ENCODE measurements at places on chromosomes 4 and X. TPM values are rescaled to one million over a fixed set of nuclear protein-coding genes. Genes with fewer than 3 reads are reported as not detected.

DNA sequence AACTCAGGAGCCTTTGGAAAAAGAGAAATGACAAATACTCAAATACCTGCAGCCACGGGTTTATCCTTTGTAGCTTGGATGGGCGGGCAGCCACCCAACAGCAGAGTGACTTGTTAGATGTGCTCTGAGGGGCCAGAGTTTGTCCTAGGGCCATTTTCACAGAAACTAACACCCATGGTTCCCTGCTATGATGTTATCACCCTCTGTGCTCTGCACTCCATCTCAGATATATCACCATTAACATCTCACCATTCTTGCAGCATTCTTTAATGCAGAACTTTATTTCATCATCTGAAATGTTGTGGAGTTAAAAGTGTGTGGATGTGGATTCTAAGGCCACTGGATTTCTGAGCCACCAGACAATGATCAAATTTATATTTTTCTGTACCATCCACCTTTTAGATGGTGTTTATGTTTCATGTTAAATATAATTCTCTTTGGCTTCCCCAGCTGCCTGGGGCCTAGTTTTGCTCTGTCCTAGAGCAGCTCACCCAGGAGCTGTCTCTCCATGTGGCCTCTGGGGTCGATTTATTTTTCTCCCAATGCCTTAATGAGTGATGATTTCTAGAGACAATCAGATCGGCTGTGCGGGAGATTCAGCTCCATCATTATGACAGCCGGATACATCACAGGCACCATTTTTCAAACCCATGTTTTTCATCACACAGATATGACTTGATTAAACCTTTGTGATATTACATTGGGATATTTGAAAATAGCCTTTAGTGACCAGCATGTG is 380.8 kb downstream of the BCOR start:
- DNase-seq = no peak
- H3K4me3 ChIP-seq = no peak overlapping the region
- no peaks in the 10 kb centered on the region for H3K27me3 ChIP-seq
- no peaks in the 10 kb centered on the region for H3K36me3 ChIP-seq
- H3K27ac ChIP-seq = no peak overlapping the region

GRCh38 chrX:18674417-18674787 is 2.5 kb upstream of the RS1 start:
- DNase-seq = peak; percentile 53
- H3K36me3 ChIP-seq = no peaks in the 10 kb centered on the region
- peak overlapping the region; percentile 38 for H3K4me3 ChIP-seq

- H3K4me1 ChIP-seq = no peaks in the 10 kb centered on the region
- no peaks in the 10 kb centered on the region for H3K36me3 ChIP-seq
- no peak overlapping the region for H3K27ac ChIP-seq
- H3K4me3 ChIP-seq = no peak overlapping the region
- no peaks in the 10 kb centered on the region for H3K27me3 ChIP-seq
Observed at GRCh38 chr4:81694176-81694913, 222.6 kb upstream of the RASGEF1B start.

DNA sequence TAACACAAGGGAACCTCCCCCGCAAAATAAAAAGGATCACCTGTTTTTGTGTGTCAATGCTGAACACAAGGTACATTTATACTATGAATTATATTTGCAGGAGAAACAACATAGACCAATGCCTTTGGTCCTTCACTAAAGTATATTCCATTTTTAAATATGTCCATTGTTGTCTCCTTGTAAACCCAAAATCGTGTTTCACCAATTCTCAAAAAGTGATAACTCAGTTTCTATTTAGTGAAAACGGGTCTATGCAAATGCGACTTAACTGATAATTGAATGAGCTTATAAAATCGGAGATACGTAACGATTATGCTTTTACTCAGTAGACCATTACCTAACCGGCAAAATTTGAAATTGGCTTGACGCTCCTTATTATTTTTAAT is 2.1 kb downstream of the BRWD3 start:
- H3K36me3 ChIP-seq = no peaks in the 10 kb centered on the region
- H3K4me1 ChIP-seq = no peaks in the 10 kb centered on the region
- DNase-seq = no peak
- no peaks in the 10 kb centered on the region for H3K27me3 ChIP-seq
- peak overlapping the region; percentile 91 for H3K4me3 ChIP-seq

DNA sequence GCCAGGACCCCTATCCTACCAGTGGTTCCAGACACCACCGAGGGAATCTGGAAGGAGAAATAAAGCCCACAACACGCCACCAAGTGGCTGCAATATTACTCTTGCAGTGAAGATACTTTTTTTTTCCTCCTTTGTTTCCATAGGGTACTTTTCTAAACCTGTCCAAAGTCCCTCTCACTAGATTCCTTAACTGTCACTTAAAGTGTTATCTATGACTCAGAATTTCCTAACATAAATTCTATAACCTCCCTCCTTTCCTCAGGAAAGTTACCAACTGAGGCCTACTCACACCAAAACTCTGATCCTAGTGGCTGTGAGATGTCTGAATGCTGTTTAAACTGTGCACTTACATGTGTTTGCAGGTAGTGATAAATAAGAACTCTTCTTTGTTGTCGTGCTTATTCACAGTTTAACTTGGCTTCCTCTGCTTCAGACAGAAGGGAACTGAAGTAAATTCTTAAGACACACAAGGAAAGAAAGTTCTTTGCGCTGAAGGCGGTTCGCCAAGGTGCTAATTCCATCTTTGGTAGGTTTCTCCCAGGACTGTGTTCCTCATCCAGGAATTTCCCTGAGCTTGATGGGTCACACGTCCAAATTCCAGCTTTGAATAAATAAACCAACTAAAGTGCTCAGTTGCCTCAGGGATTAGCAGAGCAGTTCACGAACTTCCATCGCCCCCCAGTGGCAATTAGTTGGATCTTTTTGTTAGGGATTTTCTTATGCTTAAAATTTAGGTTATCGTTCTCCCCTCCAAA is 10.7 kb upstream of the HCCS start:
- H3K27ac ChIP-seq = no peak overlapping the region
- H3K4me1 ChIP-seq = no peaks in the 10 kb centered on the region
- no peaks in the 10 kb centered on the region for H3K27me3 ChIP-seq
- H3K36me3 ChIP-seq = no peaks in the 10 kb centered on the region
- no peak overlapping the region for H3K4me3 ChIP-seq

The VAMP7 gene
- 14.2 TPM for polyA plus RNA-seq

DNA sequence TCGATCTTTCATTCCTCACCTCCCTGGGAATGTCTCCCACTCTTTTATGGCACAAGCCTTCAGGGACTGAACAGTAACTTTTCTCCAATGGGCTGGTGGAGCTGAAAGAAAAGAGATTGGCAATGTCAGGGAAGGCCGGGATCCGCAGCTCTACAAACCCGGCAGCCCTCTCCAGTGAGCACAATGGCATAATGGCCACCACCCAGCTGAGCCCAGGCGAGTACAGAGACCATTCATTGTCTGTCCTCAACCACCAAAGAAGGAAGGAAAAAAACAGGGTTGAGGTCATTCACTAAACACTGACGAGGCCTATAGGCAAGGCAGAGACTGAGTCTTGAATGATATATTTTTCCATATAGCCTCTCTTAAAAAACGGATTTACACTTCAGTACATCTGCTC is 3.6 kb downstream of the GEMIN8 start:
- no peaks in the 10 kb centered on the region for H3K27me3 ChIP-seq
- no peak for DNase-seq
- H3K27ac ChIP-seq = no peak overlapping the region
- H3K4me3 ChIP-seq = no peak overlapping the region

DNA sequence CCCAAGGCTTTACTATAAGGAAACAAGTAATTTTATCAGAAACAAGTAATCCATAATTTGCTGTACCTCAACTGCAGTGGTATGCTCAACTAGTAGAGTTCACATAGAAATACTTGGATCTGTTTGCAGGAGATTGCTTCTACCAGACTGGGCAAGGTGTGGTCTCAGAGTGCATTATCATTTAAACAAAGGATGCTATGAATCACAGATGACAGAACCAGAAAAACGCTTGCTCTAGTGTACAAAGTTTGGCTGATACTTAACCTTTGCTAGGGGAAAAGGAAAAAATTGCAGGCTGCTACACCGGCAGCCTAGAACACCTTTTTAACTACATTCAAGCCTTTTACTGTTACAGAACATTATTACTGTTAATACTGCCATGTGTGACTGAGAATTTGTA is 97.1 kb downstream of the ENOX2 start:
- no peak overlapping the region for H3K4me3 ChIP-seq
- no peaks in the 10 kb centered on the region for H3K36me3 ChIP-seq
- H3K27ac ChIP-seq = no peak overlapping the region
- no peaks in the 10 kb centered on the region for H3K27me3 ChIP-seq
- no peak for DNase-seq

DNA sequence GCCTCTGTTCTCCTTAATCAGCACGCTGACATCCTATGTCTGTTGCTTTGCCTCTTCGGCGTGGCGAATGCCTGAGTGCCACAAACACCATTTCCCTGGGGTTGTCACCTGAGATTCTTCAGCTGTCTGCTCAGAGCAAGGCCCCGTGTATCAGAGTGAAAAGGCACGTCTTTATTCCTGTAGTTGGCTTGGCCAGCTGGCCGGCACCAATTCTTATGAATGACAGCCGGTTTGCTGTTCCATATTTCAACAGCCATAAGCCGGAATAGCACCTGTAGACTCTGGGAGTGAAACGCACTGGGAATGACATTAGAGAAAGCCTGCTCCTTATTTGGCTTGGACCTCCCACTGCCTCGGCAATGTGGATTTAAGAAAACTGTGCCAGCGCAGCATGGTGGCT is 89.3 kb downstream of the MGST2 start:
- no peak overlapping the region for H3K27ac ChIP-seq
- no peaks in the 10 kb centered on the region for H3K36me3 ChIP-seq
- no peak for DNase-seq
- H3K4me1 ChIP-seq = no peaks in the 10 kb centered on the region
- H3K4me3 ChIP-seq = no peak overlapping the region

The GYPE gene
- polyA plus RNA-seq = not detected

DNA sequence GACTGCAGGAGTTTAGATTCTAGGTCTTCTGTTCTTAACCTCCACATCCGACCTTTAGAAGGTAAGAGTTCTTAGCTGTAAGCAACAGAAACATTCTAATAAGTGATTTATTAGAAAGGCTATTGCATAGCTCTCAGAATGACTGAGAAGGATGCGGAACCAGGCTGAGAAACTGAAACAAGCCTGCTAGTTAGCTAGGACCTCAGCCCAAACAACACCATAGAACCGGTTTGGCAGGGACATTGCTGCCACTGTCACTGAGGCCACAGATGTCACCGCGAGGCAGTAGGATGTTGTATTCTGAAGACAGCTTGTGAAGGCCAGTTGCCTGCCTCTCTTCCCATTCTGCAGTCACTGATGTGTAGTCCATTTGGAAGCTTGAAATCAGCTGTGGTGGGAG is 160.0 kb upstream of the ARX start:
- no peak overlapping the region for H3K4me3 ChIP-seq
- H3K4me1 ChIP-seq = no peaks in the 10 kb centered on the region
- no peak overlapping the region for H3K27ac ChIP-seq
- H3K36me3 ChIP-seq = no peaks in the 10 kb centered on the region

The NLRP2B gene
- not detected for polyA plus RNA-seq

DNA sequence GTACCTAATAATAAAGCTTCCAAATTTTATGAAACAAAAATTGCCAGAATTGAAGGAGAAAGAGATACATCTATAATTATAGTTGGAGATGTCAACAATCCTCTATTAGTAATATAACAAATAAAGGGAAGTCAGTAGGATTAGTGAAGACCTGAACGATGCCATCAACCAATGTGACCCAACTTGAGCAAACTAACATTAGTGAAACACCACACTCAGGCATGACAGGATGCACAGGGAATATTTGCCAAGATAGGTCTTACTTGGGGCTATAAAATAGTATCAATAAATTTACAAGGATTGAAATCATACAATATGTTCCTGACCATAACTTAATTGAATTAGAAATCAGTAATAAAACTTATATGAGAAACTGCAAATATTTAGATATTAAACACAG is 12.0 kb downstream of the SPON2 start:
- H3K27me3 ChIP-seq = no peaks in the 10 kb centered on the region
- no peaks in the 10 kb centered on the region for H3K4me1 ChIP-seq
- H3K27ac ChIP-seq = no peak overlapping the region
- H3K4me3 ChIP-seq = no peak overlapping the region
- no peaks in the 10 kb centered on the region for H3K36me3 ChIP-seq

The PTPN13 gene
- 12.7 TPM for polyA plus RNA-seq

The ASB5 gene
- not detected for polyA plus RNA-seq

Data from H1 (cell line).